ENCODE measurements at places on chromosomes 3 and 15.

GRCh38 chr3:127688416-127689265 is 15.9 kb downstream of the ABTB1 start:
- no peaks in the 10 kb centered on the region for H3K36me3 ChIP-seq
- no peak overlapping the region for H3K4me3 ChIP-seq
- no peak overlapping the region for H3K27ac ChIP-seq
- H3K4me1 ChIP-seq: peaks cover 3% of the 10 kb centered on the region
- DNase-seq: no peak

DNA sequence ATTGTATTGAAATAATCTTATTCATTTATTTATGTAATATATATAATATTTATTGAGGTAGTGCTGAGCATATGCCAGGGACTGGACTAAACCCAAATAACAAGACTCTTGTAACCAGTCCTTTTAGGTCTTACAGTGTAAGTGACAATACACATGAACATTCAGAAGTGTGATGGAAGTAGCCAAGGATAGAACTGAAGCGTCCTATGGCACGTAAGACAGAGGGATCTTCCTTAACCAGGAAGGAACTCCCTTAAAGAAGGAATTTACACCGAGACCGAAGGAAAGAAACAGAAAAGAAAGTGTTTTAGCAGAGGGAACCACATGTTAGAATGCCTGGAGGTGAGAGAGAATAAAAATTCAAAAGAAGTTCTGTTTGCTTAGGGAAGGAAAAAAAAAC is 23.6 kb upstream of the CLDN1 start:
- H3K36me3 ChIP-seq: no peaks in the 10 kb centered on the region
- no peak for DNase-seq
- H3K27me3 ChIP-seq: peaks cover 8% of the 10 kb centered on the region
- H3K27ac ChIP-seq: no peak overlapping the region
- no peak overlapping the region for H3K4me3 ChIP-seq

GRCh38 chr15:101252836-101253235 is 988 bp upstream of the CHSY1 start:
- H3K36me3 ChIP-seq: peaks cover 11% of the 10 kb centered on the region
- H3K4me3 ChIP-seq: peak overlapping the region; percentile 89
- no peak for DNase-seq
- H3K4me1 ChIP-seq: peaks cover 44% of the 10 kb centered on the region
- peak overlapping the region; percentile 86 for H3K27ac ChIP-seq
- H3K27me3 ChIP-seq: no peaks in the 10 kb centered on the region

GRCh38 chr3:192273697-192274010 is 453.7 kb downstream of the FGF12 start:
- no peak overlapping the region for H3K27ac ChIP-seq
- no peaks in the 10 kb centered on the region for H3K4me1 ChIP-seq
- no peak overlapping the region for H3K4me3 ChIP-seq

DNA sequence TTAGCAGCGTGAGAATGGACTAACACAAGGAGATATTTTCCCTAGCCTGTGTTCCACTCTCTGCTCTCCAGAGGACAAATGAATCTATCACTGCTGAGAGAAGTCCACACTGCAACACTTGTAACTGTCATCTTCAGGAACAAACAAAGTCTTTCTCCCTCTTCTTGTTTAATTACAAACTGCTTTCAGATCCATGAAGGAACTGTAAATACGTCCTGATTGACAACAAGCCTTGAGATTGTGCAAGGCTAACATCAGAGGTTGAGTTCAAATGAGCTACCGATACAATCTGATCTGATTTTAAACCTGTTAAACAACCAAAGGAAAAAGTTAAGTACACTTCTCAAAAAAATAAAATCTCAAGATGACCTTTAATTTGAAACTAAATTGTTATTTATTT is 638.8 kb upstream of the ADAMTS9 start:
- no peaks in the 10 kb centered on the region for H3K4me1 ChIP-seq
- H3K36me3 ChIP-seq: no peaks in the 10 kb centered on the region
- no peak for DNase-seq
- no peak overlapping the region for H3K4me3 ChIP-seq
- H3K27ac ChIP-seq: no peak overlapping the region

Data from activated CD4-positive, alpha-beta memory T cell treated with anti-CD3 and anti-CD28 coated beads for 36 hours (primary cell).